Inflammatory macrophage treated with lipopolysaccharide for 1 hour (primary cell): ENCODE measurements at places on chromosomes 2 and 18.

- no peak for DNase-seq
Measured at GRCh38 chr2:219056176-219056895, 4.4 kb downstream of the IHH start.

GRCh38 chr2:152369176-152369860 is 34.3 kb downstream of the FMNL2 start:
- DNase-seq, result no peak

DNA sequence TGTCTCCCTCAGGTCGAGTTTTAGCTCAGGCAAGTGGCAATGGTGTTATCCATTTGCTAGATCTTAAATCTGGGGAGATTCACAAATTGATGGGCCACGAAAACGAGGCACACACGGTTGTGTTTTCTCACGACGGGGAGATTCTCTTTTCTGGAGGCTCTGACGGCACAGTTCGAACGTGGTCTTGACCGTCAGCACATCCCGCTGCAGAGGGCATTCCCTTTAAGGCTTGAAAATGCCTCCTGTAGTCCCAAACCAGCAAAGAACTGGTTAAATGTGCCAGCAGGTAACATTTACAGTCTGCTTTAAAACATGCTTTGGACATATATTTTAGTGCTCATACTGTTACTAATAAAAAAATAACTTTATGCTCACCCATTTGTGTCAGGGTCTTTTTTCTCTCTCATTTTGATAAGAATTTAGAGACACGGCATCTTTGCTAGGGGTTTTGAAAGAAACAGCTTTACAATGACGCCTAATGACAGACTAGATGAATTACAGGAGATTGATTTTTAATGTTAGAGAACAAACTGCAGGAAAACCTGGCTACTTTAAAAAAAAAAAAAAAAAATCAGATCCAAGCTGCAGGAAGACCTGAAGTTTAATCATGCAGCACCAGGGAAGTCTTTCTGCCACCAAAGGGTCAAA is 602 bp upstream of the VWC2L start:
- no peak for DNase-seq

DNA sequence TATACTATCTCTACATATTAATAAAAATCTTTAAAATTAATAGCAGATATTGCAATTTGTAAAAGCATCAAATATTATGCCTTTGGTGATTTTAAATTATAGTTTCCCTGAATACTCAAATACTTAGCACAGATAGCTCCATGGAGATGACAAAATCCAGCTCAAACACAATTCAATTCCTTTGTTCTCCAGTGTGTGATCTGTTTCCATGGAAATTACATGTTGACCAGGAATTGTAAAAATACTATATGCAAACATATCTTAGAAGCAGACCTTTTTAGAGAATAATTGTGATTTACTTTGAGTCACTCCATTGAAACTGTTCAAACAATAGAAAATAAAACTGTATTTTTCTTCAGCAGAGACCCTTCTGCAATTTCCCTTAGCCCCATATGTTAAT is 68.3 kb downstream of the FAM161A start:
- DNase-seq, result no peak

DNA sequence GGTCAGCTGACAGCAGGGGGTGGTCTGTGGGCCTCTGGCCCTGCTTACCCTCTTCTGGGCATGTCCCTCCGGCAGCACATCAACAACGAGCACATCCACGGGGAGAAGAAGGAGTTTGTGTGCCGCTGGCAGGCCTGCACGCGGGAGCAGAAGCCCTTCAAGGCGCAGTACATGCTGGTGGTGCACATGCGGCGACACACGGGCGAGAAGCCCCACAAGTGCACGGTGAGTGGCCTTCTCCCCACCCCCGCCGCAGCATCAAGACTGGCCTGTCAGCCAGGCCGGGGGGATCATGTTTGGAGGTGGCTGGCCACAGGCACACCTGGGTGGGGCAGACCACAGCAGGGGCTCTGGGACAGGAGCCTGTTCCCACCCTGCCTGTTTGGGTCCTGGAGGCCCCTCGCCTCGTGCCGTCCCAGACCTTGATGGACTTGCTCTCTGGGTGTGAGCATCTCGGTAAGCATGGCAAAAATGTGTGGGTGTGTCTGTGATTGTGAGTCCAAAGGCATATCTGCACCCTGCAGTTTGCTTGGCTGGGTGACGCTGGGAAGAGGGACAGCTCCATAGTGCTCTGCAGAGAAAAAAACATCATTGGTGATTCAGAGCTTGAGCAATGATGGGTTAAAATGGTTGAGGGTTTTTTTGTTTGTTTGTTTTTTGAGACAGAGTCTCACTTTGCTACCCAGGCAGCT is 242.8 kb downstream of the GLI2 start:
- DNase-seq, result no peak

GRCh38 chr2:104826016-104826415 is 27.9 kb upstream of the POU3F3 start:
- no peak for DNase-seq

GRCh38 chr2:240142859-240143258 is 2.4 kb upstream of the OTOS start:
- no peak for DNase-seq

GRCh38 chr2:177207101-177207500 is 5.5 kb upstream of the HNRNPA3 start:
- DNase-seq, result no peak

DNA sequence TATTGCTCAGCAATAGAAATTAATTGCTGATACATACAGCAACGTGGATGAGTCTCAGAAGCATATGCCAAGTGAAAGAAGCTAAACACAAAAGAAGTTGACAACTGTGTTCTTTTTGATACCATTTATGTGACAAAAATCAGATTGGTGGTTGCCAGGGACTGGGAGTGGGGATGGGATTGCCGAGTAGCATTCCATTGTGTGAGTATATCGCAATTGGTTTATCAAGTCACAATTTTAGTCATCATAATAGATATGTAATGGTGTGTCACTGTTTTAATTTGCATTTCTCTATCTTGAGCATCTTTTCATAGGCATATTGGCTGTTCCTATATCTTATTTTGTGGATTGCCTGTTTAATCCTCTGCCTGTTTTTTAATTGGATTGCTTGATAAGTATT is 20.9 kb downstream of the STRADB start:
- no peak for DNase-seq

DNA sequence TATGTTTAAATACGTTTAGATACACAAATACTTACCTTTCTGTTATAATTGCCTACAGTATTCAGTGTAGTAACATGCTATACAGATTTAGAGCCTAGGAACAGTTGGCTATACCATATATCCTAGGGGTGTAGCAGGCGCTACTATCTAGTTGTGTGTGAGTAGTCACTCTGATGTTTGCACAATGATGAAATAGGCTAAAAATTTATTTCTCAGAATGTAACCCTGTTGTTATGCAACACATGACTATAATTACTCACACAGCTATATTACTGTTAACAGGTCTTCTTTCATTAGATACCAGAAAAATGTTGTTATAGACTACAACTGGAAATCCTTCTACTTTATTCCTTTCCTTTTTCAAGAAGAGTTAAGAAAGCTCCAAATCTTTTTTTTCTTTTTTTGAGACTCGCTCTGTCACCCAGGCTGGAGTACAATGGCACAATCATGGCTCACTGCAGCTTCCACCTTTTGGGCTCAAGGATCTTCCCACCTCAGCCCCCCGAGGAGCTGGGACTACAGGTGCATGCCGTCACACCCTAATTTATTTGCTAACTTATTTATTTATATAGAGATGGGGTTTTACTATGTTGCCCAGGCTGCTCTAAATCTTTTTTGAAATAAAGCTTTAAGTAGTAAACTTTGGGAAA is 48.5 kb downstream of the C2orf74 start:
- DNase-seq, result peak; percentile 68

- DNase-seq, result peak; percentile 82
Measured at GRCh38 chr2:160415991-160416390, 77.6 kb downstream of the RBMS1 start.

GRCh38 chr2:120419073-120419472 is 73.1 kb downstream of the INHBB start:
- no peak for DNase-seq

DNA sequence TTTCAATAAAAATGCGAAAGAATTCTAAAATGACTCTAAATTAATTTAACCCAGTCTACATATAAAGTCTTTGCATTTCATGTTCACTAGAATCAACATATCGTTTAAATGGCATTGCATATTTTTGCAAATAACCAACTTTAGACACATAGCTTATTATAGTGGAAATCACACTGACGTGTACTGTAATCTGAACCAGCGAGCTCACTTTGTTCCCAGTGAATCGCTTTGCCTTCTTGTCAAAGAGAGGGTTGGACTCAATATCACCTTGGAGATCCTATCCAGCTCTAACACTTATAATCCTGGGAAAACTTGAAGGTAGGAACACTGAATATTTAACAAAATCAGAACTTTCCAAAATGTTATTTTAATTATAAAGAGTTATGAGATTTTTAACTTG is 108.2 kb downstream of the GALNT1 start:
- DNase-seq, result no peak

DNA sequence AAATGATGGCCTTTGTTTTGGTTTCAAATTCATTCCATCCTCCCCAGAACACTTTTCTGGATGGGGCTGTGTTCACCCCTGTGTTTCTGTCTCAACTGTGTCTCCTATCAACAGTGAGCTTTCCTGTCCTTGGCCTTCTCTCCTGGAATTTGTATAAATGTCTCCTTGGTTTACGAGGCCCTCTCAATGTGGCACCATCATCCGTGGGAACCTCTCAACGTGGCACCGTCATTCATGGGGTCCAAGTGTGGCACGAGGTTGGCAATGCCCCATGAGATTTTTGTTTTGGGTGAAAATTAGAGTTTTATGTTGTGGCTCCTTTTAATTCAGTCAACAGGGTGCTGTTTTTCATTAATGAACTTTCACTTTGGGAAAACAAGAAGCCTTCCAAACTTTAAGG is 280.7 kb upstream of the SALL3 start:
- no peak for DNase-seq

DNA sequence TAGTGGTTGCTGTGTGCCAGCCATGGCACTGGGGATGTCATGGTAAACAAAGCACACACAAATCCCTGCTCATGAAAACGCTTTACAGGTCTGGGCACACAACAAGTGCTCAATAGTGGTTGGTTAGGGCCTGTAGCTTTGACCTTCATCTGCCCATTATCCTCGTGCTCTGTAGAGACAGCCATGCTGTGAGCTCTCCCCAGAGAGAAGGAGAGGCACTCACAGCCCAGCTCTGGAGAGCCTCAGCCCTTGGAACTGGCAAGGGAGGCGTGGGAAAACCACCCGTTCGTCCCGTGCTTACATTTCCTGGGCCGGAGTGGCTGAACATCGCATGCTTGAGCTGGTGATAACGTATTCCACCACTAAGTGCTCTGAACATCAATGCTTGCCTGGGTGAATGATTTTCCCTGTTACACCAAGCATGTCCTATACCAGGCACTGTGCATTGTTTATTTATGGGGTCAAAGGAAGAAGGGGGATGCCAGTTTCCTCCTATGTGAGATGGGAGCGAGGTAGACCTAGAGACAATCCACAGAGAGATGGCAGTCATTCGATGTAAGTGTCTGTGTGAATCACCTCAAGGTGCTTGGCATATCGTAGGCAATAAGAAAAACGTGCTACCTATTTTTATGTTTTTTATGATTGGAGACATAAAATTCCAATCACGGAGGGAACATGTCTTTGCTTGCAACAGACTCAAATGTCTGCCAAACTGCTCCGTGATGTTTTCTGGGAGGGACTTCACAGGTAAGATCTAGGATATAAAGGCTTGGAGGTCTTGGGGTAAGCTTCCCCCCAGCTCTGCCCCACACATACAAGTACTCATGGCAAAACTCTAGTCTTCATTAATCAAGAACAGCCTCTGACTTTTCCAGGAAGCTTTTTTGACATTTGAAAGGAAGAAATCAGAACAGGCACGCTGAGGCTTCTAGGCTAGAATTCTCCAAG is 75.5 kb downstream of the DDX1 start:
- DNase-seq, result no peak

GRCh38 chr2:63866009-63866709 is 24.5 kb downstream of the UGP2 start:
- DNase-seq, result peak; percentile 22

DNA sequence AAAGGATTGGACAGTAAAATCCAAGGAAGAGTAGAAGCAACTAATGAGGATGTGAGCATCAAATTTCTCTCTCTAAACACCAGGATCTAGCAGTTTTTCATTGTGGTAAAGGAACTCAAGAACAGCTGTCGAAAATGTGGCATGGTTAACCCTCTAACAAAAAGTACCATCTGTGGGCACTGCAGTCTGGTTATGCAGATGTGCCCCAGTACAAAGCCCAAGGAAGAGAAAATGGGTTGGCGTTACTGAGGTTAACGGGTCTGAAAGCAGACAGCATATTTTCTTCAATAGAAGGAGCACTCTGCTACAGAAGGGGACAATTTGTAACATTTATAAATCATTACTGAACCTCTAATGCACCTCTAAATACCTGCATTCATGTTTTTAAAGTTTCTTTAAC is 253.0 kb upstream of the HNRNPA3 start:
- DNase-seq, result no peak

- DNase-seq, result no peak
Measured at GRCh38 chr2:190908532-190908931, 27.9 kb downstream of the GLS start.

- peak; percentile 75 for DNase-seq
Measured at GRCh38 chr2:100244881-100245605, 77.3 kb downstream of the LONRF2 start.

DNA sequence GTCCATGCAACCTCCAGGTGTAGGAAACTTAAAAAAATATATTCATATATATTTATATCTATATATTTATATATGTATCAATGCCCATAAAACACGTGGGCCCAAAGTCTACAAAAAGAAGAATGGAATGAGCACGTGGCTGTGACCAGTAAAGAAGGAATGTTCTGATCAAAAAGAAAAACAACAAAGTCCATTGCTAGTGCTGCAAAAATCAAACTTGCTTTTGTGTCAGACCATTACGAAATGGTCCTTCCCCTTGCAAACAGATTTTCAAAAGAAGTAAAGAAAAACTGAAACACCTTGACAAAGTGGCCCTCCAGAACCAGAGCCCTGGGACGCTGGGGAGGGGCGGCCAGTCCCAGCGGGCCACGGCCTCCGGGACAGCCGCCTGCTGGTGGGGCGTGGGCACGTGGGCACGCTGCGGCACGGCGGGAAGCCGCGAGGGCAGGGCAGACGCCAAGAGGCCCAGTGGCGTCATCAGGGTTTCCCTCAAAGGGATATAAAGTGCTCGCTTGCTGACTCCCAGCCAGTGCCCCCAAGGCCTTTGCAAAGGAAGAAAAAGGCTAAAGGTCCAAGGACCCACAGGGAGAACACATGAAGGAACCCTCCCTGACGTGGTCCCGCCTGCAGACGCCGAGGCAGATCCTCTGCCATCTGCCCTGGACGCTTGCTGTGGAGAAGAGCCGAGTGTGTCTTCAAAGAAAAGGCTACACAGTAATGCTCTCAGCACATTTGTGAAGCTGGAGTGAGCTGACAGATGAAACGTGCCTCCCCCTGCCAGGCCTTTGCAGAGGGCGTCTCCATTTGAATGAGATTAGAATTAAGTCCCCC is 201.8 kb downstream of the TWIST2 start:
- DNase-seq, result no peak

DNA sequence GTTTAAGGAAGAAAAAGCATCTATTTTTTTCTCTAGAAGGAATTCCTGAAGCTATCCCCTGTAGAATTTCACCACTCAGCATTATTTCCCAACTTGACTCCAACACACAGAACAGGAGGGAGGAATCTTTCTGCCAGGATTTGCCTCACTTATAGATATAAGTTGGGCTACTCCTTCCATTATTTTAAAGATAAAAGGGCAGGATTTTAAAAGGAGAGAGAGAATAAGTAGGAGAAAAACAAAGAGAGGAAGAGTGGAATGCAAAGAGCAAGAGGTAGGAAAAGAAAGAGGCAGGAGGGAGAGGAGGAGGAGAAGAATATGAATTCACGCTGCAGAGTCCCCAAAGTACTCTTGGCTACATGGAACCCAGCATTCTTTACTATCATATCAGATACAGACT is 182.5 kb downstream of the TCF4 start:
- no peak for DNase-seq
